ENCODE measurements at places on chromosomes 13 and 19.

GRCh38 chr13:101881593-101881992 lies 429.1 kb downstream of the ITGBL1 start:
- no peak for DNase-seq

GRCh38 chr19:49301165-49301865 lies 23.7 kb downstream of the SLC6A16 start:
- DNase-seq = no peak

DNA sequence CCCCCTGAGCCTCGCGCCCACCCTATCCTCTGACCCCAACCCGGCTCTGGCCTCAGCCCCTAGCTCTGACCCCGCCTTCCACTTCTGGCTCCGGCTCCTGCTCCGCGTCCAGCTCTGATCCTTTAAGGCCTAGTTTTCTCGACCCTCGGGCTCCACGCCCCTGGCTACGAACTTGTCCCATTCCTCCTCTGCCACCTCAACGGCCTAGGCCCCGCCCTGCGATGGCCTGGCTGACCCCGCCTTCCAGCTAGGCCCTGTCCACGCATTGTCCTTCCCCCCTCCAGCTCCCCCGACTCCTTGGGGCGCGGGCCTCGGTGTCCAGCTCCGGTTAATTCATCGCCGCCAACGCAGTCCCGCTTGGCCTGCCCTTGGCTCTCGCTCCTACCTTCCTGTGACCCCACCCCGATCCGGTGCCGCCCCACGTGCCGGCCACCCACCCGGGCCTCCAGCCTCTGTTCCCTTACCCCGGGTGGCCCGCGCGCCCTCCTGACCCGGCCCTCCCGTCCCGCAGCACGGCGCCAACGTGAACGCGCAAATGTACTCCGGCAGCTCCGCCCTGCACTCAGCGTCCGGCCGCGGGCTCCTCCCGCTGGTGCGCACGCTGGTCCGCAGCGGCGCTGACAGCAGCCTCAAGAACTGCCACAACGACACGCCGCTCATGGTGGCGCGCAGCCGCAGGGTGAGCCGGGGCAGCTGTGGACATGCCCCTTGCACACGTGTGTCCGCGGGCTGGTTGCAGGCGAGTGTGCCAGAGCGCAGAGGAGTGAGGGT lies 9.4 kb downstream of the BCL3 start:
- no peak for DNase-seq

DNA sequence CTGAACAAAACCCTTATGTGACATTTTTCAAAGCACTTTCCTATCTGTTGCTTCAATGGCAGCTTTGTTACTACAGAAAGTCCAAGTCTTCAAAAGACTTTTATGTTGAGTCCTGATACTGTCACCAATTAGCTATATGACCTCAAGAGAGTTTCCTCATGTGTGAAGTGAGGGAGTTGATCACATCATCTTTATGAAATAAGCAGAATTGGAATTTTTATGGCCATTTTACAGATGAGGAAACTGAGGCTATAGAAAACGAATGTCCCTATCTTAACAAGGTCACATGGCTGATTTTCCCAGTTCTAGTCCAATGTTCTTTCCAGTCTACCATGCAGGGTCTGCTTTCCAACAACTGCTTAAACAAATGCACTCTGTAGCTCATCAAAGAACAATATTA lies 2.6 kb downstream of the TNFRSF19 start:
- no peak for DNase-seq

DNA sequence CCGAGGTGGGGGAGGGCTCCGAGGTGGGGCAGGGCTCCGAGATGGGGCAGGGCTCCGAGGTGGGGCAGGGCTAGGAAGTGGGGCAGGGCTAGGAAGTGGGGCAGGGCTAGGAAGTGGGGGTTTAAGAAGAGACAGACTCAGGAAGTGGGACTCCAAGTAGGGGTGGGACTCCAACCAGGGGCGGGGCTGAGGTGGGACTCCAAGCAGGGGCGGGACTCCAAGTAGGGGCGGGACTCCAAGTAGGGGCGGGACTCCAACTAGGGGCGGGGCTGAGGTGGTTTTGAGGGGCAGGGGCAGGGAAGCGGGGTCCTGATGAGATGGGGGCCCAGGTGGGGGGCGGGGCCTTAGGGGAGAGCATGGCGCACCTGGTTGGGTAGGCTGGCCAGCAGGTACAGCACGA lies 13.6 kb downstream of the CFD start:
- no peak for DNase-seq

GRCh38 chr19:1566392-1567115 lies 1.6 kb downstream of the MEX3D start:
- DNase-seq = peak; percentile 49

- no peak for DNase-seq
Measured at GRCh38 chr19:6066661-6067646, 43.3 kb downstream of the RFX2 start.

GRCh38 chr19:10602330-10603083 lies 15.4 kb upstream of the AP1M2 start:
- DNase-seq = no peak

- DNase-seq = no peak
Measured at GRCh38 chr13:77338961-77339401, 12.1 kb upstream of the MYCBP2 start.

GRCh38 chr13:95391362-95391761 lies 90.1 kb upstream of the ABCC4 start:
- DNase-seq = no peak

- no peak for DNase-seq
Measured at GRCh38 chr13:109088624-109088917, 459.2 kb downstream of the MYO16 start.

GRCh38 chr13:109816808-109817203 lies 30.4 kb upstream of the IRS2 start:
- no peak for DNase-seq

DNA sequence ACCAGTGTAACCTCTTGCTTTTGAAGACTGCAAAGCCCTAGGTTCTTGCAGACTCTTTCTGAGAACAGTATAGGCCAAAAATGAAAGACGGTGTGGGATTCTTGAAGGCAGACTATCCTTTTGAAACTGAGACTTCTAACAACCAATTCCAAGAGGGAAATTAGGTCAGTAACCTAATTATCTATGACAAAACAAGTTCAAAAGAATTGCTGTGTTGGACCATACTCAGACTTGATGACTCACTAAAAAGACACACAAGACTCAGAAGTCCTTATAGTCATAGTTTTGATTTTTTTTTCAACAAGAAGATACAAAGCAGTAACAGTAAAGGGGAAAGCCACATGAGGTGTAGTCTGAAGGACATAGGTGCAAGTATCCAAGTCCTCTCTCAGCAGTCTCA lies 624.0 kb upstream of the GPC6 start:
- DNase-seq = no peak

DNA sequence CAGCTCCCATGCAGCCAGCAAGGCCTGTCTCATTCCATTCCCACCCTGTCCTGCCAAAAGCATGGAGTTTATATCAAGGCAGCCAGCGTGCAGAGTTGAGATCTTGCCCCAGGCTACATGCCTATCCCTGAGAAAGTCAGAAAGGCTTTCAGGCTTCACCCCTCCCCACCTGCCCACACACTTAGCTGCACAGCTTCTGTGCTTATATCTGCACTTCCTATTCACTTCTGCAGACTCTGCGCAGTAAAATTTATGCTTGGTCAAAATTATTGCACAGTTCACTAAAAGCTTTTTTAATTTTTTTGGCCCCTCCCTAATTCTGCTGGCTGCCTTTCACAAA lies 12.5 kb upstream of the ZNF675 start:
- no peak for DNase-seq

GRCh38 chr19:19911150-19911549 lies 10.4 kb downstream of the ZNF93 start:
- no peak for DNase-seq

DNA sequence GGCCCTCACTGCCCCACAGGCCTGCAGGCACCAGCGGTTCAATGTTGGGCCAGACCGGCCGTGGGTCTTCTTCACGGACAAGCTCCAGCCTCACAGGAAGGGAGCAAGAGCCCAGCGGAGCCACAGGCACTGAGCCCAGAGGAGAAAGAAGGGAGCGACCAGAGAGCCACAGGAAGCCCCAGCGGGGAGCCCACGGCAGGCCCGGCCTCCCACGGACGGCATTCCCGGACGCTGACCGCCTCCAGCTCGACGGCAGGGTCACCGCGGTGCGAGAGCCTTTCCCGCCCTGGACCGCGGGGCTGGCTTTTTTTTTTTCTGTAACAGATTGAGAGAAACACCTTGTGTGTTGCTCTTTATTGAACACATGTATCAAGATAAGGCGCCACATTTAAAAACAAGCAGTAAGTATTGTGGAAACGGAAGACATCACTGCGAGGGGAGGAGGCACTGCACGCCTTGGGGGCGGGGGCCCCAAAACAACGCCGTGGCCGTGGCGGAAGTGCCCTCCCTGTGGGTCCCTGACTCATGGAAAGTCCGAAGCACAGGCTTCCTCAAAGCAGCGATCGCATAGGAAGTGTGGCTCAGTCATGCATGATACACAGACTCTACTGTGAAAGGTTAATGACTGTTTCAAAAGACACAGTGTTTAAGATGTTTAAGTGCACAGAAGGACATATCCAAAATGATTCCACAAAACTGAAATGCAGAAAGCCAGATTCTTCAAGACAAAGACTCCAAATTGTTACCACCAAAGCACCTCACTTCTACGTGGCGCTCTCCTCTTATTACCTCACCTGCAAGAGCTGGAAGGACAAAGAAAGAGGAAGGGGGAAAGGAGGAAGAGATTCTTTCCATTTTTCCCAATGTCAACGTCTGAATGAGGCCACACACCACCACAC lies 3.5 kb downstream of the RASA3 start:
- DNase-seq = peak; percentile 68

- DNase-seq = no peak
Measured at GRCh38 chr19:12792853-12793289, 1.6 kb downstream of the JUNB start.

- DNase-seq = no peak
Measured at GRCh38 chr13:51942189-51942588, 69.1 kb downstream of the ATP7B start.

- DNase-seq = no peak
Measured at GRCh38 chr19:7983286-7983950, 22.0 kb downstream of the ELAVL1 start.

DNA sequence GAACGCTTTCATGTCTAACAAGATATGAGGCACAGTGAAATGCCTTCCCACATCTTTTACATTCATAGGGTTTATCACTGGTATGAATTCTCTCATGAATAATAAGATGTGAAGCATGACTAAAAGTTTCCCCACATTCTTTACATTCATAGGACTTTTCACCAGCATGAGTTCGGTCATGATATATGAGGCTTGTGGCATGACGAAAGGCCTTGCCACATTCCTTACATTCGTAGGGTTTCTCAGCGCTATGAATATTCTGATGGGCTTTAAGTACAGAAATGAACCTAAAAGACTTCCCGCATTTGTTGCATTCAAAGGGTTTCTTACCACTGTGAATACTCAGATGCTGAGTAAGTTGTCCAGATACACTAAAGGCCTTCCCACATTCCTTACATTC lies 21.3 kb downstream of the ZNF607 start:
- DNase-seq = no peak

- no peak for DNase-seq
Measured at GRCh38 chr13:37561031-37561430, 37.5 kb downstream of the POSTN start.

GRCh38 chr19:17522988-17523872 lies 11.8 kb downstream of the PGLS start:
- DNase-seq = no peak

DNA sequence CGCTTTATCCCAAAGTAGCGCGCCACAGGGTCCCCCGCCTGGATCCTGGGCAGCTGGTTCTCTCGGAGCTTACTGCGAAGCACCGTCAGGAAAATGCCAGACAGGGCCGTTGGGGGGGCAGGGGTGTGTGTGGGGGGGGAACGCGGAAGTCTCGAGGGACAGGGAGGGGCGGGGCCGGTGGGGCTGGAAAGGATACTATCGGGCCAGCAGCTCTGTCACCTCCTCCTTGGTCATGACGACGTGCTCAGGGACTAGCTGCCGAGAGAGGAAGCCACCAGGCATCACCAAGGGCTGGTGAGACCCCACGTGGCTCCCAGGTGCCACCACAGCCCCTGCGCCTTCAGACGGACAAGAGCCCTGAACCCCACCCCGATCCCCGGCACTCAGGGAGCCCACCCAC lies 5.3 kb downstream of the POLR2E start:
- no peak for DNase-seq

DNA sequence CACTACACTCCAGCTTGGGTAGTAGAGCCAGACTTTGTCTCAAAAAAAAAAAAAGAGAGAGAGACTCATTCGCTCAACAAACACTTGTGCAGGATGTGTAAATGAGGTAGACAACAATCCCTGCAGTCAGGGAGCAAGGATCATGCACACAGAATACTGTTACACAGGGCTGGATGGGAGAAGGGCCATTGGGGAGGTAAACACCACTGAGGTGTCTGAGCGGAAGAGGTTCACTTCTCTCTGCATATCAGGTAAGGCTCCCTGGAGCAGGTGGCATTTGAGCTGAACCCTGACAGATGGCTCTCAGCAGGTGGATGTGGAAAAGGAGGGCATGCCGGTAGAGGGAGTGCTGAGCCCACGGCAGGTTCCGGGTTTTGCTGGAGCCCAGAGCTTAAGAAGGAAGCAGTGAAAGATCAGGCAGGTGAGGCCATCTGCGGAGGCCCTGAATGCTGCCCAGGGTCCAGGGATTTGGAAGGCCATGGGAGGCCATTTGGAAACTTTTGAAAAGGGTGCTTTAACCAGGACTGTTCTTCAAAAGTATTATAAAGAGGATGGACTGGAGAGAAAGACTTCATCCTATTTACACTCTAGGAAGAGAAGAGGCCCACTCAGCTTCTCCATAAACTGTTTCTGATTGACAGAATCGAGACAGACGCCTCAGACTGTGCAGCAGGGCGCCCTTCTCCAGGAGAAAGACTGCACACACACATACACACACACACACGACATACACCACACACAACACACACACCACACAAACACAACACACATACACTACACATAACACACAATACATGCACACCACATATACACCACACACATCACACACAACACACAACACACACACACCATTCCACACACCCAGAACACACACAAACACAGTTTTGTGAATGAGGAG lies 199.4 kb downstream of the USP12 start:
- DNase-seq = no peak

DNA sequence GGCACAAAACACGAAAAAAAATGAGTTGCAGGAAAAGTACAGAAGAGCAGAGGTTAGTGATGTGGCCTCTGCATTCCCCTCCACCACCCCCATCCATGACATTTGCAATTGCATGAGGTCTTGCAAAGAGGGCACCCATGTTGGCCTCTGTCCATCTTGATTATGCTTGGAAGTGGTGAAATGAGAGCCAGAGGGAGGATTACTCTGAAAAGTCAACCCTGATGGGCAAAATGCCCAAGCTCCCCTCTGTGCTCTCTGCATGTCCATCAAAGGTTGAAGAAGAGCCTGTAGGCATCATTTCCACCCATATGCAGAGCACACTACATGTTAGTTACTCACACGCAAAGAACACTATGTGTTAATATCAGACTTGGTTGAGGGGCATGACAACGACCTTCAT lies 71.4 kb downstream of the SLC15A1 start:
- no peak for DNase-seq

- no peak for DNase-seq
Measured at GRCh38 chr13:108005231-108005630, 210.1 kb downstream of the LIG4 start.

DNA sequence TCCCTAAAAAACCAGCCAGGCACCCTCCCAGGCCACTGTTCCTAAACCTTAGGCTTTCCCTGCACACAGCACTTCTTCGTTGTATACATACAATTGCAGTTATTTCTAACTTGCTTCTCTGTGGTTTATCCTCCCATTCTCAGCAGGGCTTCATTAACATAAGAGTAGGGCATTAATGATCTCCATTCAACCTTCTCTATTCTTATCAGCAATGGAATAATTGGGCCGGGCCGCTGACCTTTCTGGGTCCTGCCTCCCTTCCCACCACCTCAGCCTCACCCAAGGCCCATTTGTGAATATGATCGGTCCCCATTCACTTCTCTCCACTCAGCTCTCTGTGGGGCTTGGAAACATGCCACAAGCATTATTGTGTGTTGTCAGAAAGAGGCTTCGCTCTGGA lies 184.2 kb downstream of the SUCLA2 start:
- no peak for DNase-seq
